Cardiac septum (tissue), 1 donor: ENCODE measurements at places on chromosomes 12 and 14. TPM values are rescaled to one million over a fixed set of nuclear protein-coding genes. Genes with fewer than 3 reads are reported as not detected.

RHOJ gene
- total RNA-seq, result 14.7 TPM

GRCh38 chr14:76261371-76261811 lies 109.7 kb downstream of the GPATCH2L start:
- DNase-seq, result no peak

SMIM41 gene
- total RNA-seq, result not detected

DNA sequence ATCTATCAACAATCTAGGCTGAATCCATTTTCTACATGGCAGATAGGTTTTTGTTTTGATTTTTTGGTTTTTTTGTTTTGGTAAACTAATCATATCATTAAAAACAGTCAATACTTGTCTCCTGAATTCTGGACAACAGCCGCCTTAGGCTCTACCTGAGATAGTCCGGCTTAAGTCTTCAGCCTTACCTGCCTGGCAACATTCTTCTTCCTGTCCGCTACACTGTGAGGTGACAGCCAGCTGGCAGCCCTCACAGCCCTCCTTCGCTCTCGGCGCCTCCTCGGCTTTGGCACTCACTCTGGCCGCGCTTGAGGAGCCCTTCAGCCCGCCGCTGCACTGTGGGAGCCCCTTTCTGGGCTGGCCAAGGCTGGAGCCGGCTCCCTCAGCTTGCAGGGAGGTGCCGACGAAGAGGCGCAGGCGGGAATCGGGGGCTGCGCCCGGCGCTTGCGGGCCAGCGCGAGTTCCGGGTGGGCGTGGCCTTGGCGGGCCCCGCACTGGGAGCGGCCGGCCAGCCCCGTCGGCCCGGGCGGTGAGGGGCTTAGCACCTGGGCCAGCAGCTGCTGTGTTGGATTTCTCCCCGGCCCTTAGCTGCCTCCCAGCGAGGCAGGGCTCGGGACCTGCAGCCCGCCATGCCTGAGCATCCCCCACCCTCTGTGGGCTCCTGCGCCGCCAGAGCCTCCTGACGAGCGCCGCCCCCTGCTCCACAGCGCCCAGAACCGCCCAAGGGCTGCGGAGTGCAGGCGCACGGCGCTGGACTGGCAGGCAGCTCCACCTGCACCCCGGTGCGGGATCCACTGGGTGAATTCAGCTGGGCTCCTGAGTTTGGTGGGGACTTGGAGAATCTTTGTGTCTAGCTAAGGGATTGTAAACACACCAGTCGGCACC lies 49.0 kb downstream of the MDGA2 start:
- no peak for DNase-seq

EIF2S1 gene
- 89.8 TPM for total RNA-seq

GRCh38 chr12:97685360-97685759 lies 222.8 kb downstream of the RMST start:
- no peak for DNase-seq

GRCh38 chr12:6460751-6461371 lies 9.0 kb downstream of the TAPBPL start:
- no peak for DNase-seq

DNA sequence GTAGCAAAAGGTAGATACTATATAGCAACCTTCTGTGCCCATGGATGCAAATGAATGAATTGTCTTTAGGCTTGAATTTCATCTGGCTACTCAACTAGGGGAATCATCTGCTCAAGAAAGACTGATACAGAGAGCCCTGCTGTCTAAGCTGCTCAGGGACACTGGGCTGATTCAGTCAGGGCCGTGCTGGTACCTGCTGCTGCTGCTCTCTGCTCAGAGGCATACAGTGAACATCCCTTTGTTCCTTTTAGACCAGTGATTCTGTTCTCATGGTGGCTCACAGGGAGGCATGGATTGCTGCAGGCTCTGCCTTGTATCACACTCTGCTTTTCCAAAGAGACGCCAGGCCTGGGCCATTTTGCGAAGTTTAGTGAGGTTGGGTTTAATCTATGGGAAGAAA lies 14.1 kb downstream of the EIF2B2 start:
- no peak for DNase-seq

- DNase-seq, result no peak
These were observed 113.7 kb upstream of the MYF6 start for GRCh38 chr12:80593766-80594165.
